ENCODE measurements at places on chromosomes 5 and 9.

DNA sequence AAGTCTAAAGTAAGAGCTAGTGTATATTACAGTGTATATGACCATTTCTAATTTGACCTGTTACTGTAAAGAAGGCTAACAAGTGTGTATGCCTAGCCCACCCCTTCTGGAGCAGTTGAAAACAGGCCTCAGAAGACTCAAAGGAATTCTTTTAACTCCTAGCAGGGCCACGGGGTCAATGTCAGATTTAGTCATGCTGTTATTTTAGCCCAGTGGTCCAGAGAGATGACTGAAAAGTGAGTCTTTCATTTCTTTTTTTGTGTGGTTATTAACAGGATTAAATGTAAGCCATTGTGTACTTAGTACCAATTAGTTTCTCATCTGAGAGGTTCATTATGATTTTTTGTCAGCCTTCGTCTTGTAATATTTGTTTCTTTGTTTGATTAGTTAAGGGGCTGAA lies 24.4 kb downstream of the ZCCHC7 start:
- DNase-seq, result peak; percentile 11

- peak; percentile 24 for DNase-seq
Observed at GRCh38 chr5:142977363-142978051, 207.3 kb downstream of the ARHGAP26 start.

DNA sequence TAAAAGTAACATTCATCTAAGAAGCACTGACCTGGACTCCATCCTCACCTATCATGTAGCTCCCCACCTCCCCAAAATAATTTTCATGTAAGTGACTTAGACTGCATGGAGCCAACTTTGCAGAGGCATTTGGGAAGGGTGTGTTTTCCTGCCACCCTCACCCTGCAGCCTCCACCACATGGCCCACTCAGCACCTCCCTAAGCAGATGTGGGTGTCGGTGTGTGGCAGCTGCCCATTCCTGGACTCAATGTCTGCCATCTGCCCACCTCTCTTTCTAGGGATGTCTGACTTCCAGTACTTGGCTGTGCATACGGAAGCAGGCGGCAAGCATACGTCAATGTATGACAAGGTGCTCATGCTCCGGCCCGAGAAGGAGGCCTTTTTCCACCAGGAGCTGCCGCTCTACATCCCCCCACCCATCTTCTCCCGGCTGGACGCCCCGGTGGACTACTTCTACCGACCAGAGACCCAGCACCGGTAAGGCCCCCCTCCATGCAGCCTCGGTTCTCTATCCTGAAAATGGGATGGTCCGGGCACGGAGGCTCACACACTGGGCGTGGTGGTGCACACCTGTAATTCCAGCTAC lies 12.7 kb downstream of the GTF3C5 start:
- DNase-seq, result peak; percentile 5

GRCh38 chr5:154140381-154140780 lies 50.2 kb upstream of the GALNT10 start:
- no peak for DNase-seq

- no peak for DNase-seq
Observed at GRCh38 chr9:120886490-120886967, 9.5 kb upstream of the PHF19 start.

GRCh38 chr5:103408408-103408807 lies 149.8 kb downstream of the MACIR start:
- no peak for DNase-seq

DNA sequence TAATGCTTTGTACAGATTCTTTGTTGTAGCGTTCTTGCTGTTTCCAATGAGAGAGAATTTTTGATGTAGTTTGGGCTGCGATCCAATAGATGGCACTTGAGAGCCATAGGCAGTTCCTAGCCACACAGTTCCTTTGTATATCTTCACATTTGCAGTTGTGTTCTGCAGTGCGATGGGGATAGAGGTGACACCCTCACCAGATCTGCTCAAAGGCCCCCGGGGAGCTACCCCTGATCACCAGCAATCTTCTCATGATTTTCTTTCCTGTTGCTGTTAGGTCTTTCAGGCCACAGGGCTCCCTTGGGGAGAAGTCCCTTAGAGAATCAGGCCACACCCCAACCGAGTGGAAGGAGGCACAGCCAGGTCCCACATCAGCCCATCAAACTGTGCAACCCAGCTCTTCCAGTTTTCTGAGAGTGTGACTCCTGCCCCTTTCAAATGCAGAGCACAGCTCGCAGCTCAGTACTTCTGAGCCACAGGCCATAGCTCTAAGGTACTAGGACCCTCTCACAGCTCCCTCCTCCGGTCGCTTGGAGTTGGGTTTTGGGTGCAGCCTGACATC lies 353.7 kb downstream of the SLCO4C1 start:
- DNase-seq, result peak; percentile 14

- no peak for DNase-seq
Observed at GRCh38 chr5:78638973-78639669, 9.5 kb downstream of the LHFPL2 start.

DNA sequence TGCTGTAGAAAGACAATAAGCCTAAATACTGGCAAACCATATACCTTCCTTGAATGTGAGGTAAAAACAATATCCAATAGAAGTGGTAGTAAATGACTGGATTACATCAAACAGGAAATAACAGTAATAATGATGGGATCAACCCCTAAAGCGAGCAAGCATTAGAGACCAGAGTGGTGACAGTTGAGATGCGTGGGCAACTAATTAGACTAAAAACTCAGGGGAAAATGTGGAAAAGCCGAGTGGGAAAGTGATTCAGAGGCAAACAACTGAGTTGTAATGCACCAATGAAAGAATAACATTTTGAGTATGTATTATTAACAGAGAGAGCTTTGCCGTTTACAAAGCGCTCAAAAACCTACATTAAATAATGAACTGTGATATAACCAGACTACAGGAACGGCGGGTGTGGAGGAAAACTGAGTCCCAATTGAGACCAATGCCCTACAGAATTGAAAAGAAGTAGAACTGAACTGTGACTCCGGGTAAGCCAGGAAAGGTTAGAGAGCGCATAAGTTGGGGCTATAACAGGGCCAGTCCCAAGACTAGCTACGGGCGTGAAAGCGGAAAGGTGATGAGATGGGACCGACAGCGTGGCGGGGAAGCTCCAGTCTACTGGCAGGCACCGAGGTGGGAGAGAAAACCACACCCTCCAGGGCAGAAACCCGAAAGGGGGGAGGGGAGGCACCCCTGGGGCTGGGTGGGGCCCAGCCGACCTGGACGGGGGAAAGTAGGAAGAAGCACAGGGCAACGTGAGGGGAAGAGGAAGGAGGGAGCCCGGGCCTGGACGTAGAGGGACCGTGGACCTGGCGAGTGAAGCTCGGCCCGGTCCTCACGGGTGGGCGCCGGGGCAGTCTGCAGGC lies 592 bp downstream of the UBAP2 start:
- peak; percentile 57 for DNase-seq

DNA sequence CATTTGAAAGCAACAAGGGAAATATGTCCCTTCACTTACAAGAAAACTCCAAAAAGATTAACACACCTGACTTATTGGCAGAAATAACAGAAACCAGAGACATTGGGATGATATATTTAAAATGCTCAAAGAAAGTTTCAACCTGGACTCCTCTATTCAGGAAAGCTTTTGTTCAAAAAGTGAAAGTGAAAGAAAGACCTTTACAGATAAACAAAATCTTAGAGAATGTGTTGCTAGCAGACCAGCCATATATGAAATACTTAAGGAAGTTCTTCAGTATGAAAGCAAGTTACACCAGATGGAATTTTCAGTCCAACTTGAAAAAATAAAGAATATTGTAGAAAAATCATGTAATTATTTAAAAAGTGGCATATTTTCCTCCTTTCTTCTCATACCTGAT lies 1075.1 kb downstream of the NR2F1-AS1 start:
- no peak for DNase-seq

DNA sequence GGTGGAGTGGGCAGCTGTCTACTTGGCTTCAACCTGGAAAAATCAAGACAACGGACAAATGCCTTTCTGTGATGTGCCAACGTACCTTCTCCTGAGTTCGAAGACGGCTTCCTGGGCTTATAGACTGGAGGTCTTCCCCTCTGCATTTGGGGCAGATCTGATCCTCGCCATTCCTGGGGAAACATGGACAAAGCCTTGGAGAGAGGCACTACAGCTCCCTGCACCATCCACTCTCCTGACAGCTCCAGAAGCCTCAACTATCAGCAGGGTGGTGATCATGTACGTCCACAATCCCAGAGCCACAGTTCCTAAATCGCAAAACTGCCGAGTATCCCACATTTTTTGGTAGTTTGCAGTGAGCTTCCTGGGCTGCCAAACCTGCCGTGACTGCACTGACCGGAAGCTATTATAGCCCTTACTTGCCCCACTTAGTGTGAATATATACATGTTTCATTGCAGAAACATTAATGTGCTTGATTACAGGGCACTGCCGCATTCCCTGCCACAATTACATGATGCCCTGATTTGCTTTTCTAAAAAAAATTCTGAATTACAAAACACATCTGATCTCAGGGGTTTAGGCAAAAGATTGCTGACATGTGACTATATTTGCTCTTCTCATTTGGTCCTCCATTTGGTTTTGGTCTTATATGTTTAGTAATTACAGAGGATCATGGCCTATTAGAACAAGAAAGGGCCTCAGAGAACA lies 2.8 kb downstream of the TRAF1 start:
- no peak for DNase-seq

DNA sequence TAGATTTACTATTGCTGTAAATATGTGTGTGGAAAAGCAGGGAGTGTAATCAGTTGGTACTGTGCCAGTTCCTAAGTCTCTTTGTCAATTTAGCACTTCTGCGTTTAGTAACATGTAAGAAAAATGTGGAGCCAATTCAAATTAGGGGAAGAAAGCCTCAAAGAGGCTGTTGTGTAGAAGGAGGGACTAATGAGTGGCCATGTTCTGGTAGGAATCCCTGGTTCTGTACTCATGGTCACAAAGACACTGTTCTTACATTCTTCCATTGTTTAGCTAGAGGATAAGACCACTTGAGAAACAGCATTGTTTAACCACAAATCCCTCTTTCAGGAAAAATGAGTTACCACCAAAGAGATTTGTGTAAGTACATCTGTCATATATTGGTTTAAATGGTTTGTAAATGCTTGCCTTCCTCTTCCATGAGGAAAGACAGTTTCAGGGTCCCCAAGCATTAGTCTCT lies 14.9 kb downstream of the ARHGEF28 start:
- DNase-seq, result no peak

GRCh38 chr9:18896531-18897179 lies 136.4 kb downstream of the SAXO1 start:
- no peak for DNase-seq

DNA sequence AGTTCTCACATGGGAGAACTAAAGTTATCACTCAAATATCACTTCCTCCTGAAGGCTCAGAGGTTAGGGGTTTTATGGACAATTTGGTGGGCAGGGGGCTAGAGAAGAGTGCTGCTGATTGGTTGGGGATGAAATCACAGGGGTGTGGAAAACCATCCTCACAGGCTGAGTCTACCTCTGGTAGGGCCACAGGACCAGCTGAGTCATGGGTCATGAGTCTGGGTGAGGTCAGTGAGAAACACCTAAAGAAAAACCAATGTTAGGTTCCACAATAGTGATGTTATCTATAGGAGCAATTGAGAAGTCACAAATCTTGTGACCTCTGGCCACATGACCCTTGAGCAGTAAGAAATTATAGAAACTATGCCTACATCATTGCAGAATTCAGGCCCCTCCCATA lies 203.3 kb upstream of the TARS1 start:
- DNase-seq, result no peak

- DNase-seq, result no peak
Observed at GRCh38 chr5:116469631-116470030, 105.0 kb downstream of the SEMA6A start.

GRCh38 chr9:13100914-13101572 lies 178.4 kb downstream of the MPDZ start:
- no peak for DNase-seq

DNA sequence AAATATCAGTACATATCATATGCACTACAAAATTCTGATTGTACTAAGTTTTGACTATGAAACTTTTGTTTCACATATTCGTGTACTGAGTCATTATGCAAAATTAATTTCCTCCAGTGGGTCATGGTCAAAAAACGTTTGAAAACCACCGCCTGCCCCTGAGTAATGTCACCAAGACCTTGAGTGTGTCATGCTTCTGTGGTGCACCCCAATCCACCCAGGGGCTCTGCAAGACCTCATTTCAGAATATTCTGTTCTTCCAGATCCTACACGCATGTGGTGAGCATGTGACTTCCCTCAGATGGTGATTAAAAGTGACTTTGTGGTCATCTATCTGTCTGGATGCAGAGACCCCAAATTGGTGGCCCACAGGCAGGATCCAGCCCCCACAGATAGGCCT lies 31.0 kb downstream of the ABLIM3 start:
- DNase-seq, result peak; percentile 16

DNA sequence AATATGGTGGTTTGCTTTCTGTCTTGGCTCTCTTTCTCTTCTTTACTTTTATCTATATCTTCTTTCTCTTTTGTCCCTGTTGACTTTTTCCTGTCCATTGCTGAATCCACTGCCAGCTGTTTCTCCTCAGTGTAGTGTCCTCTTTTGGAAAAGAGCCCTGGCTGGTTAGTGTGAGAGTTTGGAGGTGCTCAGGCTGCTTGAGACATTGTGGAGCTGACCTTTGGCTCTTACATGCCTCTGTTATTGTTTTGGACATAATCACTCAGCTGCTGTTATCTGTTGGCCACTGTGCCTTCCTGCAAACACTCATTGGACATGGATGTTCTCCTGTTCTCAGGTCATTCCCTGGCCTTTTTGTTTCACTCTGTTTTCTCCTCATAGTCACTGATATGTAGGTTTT lies 295.4 kb upstream of the RIOK2 start:
- DNase-seq, result no peak

DNA sequence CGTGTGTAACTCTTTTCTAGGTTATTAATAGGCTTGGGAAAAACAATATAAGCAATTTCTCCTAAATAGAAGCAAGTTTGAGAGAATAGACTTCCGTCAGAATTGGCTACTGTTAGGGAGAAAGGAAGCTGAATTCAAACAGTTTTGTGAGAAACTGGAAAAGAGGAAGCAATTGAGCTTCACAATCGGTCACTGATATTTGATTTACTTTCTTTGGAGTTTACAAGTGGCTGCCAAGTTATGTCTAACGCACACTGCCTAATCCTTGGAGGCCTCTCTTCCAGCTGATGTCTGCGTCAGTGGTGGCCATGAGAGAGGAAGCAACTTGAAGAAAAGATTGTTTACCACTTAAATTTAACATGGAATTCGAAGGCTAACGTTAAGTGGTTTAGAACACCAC lies 319.5 kb downstream of the ADGRV1 start:
- no peak for DNase-seq
